ENCODE measurements at places on chromosomes 2 and 18. TPM values are rescaled to one million over a fixed set of nuclear protein-coding genes. Genes with fewer than 3 reads are reported as not detected.

- DNase-seq: no peak
These were observed 11.8 kb downstream of the NDUFA10 start for GRCh38 chr2:240013343-240013742.

- DNase-seq: no peak
These were observed 104.5 kb upstream of the KLHL14 start for GRCh38 chr18:32877371-32877770.

DNA sequence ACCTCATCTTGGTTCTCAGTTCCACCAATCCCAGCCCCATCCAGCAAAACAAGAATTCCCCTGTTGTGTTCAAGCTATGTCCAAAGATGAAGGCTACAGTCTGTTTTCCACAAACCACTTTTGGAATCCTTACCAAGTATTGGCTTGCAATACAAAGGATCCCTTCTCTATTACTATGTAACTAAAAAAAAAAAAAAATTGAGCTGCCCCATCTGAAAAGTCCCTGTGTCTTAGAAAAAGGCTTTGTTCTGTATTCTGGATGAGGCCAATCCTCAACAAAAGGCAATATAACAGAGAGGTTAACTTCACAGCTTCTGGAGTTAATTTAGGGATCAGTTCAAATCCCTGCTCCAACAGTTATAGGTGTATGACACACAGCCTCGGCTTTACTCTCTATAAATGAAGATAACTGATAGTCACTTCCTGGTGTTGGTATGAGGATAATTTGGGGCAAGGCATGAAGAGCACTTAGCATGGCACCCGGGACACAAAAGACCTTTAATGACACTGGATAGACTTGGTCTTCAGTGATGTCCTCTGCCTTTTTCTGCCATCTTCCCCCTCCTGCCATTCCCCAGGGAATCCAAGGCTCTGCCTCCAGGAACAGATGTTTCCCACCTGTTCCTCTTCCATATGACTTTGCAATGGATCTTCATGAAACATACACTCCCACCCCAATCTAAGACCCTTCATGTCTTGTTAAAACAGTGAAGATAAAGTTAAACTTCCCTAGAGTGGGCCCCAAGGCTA lies 61.2 kb upstream of the ATL2 start:
- DNase-seq: no peak

DNA sequence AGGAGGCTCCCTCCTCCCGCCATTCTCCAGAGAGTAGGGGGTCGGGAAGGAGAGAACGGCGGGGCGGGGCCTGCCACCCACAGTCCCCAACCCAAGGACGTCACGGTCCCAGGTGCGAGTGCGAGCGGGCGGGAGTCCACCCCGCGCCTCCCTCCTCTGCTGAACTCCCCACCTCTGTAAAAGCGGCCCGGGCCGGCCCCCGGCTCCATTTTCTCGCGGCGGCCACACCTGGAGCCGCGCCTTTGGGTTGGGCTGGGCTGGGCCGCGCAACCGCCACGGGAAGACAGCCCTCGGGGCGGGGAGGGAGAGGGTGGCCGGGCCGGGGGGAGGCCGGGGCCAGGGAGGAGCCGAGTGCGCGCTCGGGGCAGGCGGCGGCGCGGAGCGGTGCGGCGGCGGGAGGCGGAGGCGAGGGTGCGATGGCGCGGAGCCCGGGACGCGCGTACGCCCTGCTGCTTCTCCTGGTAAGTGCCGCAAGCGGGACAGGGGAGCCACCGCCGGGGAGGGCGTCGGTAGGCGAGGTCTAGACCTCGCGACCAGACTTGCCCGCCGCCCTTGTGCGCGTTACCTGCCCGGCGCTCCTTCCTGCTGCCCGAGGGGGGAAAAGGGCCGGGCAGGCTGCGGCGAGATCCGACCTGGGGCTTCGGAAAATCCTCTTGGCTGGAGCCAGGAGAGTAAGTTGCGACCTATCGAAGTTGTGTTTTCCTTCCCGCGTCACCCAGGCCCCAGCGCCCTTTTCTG lies at the start of gene DSG2:
Gene DSG2, plus strand, starts transcription at position 342 of the 738 bp plus-strand sequence. Its CDS starts 75 bp downstream, at position 417.
- DNase-seq: peak; percentile 69

DNA sequence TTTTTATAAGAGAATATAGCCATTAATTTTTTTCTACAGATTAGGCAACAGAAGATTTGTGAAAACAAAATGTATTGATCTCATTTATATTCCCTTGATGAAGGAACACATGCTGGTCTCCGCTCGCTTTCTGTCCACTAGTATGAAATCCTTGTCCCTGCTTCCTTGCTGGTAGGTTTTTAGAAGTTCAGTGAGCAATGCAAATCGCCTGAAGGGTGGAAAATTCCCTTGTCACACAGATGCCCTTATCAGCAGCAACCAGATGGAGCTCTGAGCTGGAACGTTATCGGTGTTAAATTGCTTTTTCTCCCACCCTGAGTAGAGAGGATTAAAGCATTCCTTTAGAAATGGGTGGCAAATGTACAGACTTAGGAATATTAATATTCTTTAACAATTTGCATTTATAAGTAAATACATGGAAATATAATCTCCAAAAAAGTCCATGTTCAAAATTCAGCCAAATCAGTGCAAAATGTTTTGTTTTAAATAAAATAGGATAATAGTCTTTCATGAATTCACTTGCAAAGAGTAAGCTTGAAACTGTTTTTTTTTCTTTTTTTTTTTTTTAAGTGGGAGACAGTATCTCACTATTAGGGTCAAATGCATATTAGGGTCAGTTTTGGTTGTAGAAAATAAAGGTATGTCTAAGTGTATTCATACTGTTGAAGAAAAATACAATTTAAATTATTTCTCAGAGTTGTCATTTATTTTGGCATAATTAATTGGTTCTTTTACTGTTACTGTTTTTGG lies 164.0 kb upstream of the MYO3B start:
- DNase-seq: no peak

DNA sequence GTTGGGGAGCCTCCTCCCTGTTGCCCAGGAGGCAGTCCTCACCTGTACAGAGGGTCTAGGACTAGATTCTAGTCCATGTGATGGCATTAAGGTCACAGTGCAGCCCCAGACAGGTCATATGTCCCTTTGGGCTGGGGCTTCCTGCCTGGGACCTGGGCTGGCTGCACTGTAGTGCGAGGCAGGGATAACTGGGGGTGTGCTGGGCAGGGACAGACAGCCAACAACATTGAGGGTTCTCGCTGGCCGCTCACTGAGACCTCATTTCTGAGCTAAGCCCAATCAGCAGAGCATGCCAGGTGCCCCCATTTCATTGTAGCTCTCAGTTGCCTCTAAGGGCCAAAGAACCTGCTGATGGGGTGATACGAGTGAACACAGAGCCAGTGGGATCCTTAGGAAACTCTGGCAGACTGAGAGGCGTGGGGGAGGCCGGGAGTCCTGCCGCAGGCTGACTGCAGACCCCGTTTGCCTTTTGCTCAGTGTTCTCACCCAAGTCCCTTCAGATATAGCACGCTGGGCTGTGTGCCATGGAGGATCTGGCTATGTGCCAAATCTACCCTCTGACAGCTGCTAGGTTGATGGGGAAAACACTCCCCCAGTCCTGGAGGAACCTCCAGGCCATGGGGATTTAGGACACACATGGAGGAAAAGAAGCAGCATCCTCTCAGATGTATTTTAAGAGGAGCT lies 51.9 kb downstream of the DYSF start:
- DNase-seq: no peak

- no peak for DNase-seq
These were observed 18.1 kb upstream of the B4GALT6 start for GRCh38 chr18:31702449-31702848.

GRCh38 chr18:11871501-11871900 lies 20.3 kb downstream of the CHMP1B start:
- no peak for DNase-seq

DNA sequence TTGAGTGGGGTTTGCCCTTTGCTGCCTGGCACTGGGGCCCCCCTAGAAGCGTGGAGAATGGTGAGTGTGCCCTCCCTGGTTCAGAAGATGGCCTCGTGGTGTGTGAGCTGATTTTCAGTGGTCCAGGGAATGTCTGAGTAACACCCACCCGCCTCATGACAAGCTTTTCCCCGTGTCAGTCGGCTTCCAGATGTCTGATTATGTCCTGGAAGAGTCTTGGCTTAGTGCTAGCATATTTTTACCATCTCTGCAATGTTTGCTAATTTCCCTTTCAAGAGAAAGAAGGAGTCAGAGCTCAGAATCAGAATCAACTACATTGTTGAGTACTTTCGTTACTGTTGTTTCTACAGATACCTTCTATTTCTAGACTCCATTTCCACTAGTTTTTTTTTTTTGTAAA lies 214.7 kb downstream of the SEPTIN10 start:
- no peak for DNase-seq

- DNase-seq: no peak
These were observed 96.2 kb downstream of the NCK2 start for GRCh38 chr2:105840933-105841332.

GRCh38 chr2:150806336-150806735 lies 318.9 kb upstream of the RND3 start:
- no peak for DNase-seq

ACKR3 gene
- polyA plus RNA-seq: 38.1 TPM

DNPEP gene
- polyA plus RNA-seq: 89.7 TPM

C2orf80 gene
- not detected for polyA plus RNA-seq

CD8B2 gene
- polyA plus RNA-seq: 0.37 TPM

DRC1 gene
- polyA plus RNA-seq: 3.6 TPM
